ENCODE measurements at places on chromosomes 16 and 17.

DNA sequence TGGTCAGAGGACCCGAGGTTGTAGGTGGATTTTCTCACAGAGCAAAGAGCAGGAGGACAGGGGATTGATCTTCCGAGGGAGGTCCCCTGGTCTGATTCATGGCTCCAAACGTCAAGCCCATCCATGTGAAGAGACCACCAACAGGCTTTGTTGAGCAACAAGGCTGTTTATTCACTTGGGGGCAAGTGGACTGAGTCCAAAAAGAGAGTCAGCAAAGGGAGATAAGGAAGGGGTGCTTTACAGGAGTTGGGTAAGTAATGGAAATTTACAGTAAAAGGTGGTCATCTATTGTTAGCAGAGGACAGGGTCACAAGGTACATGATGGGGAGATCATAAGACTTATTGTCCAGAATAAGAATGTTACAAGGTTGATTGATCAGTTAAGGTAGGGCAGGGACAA, 2285.8 kb downstream of the TP53TG3F start:
- no peak for DNase-seq

DNA sequence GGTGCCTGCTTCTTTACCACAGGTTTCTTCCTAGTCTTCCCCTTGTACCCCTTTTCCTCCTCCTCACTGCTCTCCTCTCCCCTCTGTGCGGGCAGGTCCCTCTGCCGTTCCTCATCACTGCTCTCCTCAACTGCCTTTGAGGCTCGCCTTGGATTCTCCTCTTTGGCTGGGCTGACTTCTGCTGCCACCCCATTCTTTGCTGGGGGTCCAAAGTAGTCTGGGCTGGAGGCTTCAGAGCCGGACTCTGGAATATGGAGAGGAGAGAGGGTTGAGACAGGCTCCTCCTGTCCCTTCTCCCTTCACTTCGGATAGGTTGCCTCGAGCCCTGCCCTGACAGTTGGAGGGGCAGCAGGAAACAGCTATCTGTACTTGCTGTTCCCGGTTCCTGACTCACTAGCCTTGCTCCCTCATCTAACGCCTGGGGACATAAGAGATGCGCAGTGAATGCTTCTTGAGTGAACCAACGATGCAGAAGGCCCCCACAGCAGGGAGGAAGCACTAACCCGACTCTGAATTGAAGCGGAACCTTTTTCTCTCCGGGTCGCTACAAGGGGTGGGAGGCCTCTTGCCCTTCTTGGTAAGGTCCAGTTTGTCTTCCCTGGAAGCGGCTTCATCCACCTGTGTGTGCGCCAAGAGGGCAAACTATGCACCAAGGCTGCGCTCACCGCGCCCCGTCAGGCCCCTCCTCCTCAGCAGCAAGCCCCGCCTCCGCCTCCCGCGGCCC, 655 bp downstream of the HIRIP3 start:
- no peak for DNase-seq

DNA sequence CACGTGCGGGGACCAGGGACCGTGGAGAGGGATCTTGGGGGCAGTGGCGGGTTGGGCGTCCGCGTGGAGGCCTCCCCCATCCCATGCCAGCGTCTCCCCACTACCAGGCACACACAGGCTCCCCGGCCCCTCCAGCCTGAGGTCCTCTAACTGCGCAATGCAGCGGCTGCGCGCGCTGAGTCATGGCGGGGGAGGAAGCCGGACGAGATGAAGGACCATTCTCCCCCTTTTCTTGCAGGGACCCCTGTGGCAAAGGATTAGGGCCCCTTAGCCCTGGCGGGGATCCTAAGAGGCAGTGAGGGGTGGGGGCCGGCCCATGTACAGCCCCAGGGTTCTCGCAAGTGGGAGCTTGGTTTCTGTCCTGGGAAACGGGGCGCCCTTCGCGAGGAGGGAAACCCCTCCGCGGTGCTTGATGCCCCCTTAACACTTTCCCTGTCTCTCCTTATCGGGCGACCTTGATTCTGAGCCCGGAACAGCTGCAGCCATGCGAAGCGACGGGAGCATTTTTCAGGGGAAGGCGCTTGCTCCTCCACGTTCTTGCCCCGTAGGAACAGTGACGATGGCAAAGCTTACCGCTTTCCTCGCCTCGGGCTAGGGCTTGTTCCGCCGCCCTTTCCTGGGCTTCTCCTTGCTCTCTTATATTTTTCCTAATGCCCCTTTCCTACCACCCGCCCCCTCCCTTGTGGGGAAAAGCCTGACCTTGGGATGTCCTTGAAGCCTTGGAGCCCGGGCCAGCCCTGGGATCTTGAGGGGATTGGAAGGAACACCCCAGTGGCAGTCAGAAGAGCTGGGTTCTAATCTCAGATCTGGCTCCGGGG, 592 bp downstream of the ALDOA start:
- no peak for DNase-seq

DNA sequence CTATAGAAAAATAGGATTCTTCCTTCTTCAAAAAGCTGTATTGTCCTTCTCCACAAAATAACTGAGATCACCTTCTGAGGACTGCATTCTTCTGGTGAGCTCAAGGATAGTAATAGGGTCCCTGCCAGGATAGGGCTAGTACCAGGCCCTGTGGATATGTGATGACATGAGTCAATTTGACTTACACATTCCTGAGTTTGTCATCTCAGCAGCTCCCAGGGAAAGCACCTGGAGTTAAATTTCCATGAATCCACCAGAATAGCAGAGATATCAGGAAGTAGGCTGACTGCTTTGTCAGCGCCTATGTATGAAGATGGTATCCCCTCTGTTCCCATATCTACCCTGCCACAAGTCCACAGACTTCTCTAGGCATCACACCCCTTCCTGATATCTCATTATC, 225.8 kb downstream of the PMP22 start:
- no peak for DNase-seq

GRCh38 chr16:495127-495748, 32.3 kb upstream of the CAPN15 start:
- DNase-seq, result no peak

- DNase-seq, result no peak
These were observed 31.0 kb downstream of the HASPIN start for GRCh38 chr17:3754458-3755334.

- no peak for DNase-seq
These were observed 11.0 kb downstream of the TUFM start for GRCh38 chr16:28834873-28835863.

- no peak for DNase-seq
These were observed 12.5 kb downstream of the THUMPD1 start for GRCh38 chr16:20729141-20729540.

- no peak for DNase-seq
These were observed at the start of gene TMC8 for GRCh38 chr17:78130437-78131101. TMC8 (plus strand) TSS chr17:78130771; CDS start chr17:78131589, 818 bp downstream.

- no peak for DNase-seq
These were observed 583.1 kb upstream of the SALL1 start for GRCh38 chr16:51734220-51734619.

DNA sequence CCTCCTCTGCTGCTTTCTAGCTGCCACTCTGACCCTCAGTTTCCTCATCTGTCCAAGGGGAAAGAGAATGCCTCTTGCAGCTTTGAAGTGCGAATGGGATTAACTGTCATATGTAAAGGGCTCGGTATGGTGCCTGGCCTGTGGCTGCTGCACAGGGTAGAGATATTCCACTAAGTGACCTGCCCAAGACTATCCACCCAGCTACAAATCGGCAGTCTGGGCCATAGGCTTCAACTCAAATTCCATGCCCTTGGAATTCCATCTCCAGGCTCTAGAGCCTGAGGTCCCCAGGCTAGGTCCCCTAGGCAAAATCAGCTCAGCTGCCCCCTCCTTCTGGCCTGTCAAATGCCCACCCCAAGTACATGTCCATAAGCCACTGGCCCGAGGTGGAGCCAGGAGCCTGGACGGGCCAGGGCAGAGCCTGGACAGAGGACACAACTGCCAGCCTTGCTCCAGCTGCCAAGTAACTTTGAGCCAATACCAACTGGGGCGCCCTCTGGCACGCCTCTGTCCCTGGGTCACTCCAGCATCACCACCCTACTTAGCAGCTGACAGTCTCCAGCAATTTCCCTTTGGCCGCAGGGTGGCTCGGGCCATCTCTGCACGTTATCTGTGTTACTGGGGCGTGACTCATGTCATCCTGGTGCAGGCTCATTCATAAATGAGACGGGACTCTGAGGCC, 57.2 kb downstream of the SDK2 start:
- no peak for DNase-seq

- no peak for DNase-seq
These were observed 39.2 kb upstream of the TMC5 start for GRCh38 chr16:19378511-19378910.

- no peak for DNase-seq
These were observed 31.2 kb downstream of the SREBF1 start for GRCh38 chr17:17805575-17805974.

DNA sequence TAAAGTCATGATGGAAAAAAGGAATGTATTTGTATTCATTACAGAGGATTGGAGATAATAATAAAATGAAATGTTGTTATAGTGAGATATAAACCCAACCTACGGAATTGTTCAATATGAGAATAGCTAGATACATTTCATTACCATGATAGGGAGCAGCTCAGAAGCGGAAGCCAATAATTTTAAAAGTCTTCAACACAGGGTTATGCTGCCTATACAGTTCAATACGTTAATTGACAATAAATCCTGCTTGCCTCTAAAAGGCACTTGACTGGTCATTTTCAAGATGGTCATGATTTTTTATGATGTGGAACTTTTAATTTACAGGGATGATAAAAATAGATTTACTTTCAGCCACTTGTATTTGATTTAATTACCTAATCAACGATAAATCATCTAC, 506.8 kb downstream of the TMEM114 start:
- DNase-seq, result no peak

GRCh38 chr16:88512728-88513696, 57.2 kb upstream of the ZC3H18 start:
- DNase-seq, result no peak

GRCh38 chr17:28334666-28335200, 539 bp downstream of the IFT20 start:
- DNase-seq, result no peak

DNA sequence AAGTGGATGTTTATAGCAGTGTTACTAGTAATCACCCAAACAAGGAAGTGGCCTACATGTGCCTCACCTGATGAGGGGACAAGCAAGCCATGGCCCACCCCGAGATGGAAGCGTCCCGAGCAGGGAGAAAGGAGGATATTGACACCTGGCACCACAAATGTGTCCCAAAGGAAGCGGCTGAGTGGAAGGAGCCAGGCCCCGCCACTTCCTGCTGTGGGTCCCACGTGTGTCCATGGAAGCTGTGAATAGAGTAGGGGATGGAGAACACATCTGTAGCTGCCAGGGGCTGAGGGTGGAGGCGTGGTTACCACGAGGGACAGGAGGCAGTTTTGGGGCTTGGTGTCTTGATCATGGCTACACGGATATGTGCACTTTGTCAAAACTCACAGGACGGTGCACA, 49.2 kb downstream of the KCNJ12 start:
- DNase-seq, result no peak

DNA sequence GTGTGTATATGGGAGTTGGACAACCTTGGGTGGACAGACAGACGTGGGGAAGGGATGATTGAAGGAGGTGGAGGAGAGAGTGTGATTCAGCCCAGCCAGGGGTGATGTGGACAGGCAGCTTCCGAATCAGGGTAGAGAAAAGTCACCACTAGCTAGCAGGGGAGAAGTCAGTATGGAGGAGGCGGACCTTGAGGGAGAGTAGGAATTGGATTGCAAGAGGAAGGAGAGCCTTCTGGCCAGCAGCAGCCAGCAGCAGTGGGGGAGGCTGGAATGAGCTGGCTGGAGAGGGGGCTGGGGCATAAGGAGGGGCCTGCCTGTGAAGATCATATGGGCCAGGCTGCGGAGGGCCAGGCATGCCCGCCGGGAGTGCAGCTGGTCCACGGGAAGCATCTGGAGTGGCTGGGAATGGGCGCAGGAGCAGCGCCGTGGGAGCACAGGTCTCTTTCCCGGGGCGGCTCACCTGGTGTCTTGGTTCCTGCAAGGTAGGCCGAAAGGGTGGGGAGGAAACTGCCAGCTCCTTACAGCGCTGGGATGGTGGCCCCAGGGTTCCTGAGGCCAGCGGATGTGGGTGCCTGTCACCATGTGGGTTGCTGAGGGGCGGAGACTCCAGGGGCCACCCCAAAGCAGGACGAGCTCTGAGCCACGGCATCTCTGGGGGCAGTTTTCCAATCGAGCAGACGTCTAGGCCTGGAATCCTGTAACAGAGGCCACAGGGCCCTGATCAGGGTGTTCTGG, 235.3 kb downstream of the SEC14L1 start:
- peak; percentile 34 for DNase-seq

DNA sequence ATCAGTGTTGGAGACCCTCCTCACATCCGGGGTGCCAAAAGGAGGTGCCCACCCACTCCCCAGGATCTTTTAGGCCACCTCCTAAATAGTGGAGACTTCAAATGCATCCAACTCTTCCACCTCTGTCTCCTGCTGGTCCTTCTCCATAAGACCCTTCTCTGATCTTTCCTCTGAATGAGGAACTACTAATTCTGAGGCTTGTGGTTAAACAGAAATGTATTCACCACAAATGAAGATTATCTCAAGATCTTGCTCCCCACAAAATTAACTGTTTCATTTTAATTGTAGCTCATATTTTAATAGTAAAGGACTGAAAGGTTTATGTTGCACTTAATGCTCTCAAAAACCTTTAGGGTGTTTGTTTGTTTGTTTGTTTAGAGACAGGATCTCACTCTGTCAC, 34.1 kb downstream of the TLE7 start:
- DNase-seq, result no peak

GRCh38 chr17:64161380-64162176, 31.6 kb upstream of the ERN1 start:
- no peak for DNase-seq

GRCh38 chr16:68116256-68116867, 31.2 kb downstream of the NFATC3 start:
- no peak for DNase-seq

DNA sequence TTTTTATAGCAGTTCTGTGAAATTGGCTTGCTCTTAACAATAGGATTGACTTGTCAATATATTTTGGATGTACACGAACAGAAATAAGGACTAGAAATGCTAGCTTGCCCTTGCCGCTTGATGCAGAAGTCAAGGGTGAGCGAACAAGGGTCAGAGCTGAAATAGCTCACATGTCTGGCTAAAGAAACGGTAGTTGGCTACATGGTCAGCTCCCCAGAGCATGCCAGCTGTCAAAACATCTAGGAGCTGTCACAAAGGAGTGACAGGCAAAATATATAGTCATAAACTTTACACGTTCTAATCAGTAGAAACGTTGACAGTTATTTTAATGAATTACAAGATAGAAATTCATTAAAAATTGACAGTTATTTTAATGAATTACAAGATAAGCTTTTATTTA, 2.9 kb upstream of the MEIOB start:
- DNase-seq, result no peak

GRCh38 chr17:40482722-40483121, 18.7 kb downstream of the TNS4 start:
- no peak for DNase-seq

Data from NCI-H446 (cell line).